ENCODE measurements at places on chromosomes 4 and X.

GRCh38 chrX:105463473-105463872, 243.0 kb upstream of the TEX13A start:
- DNase-seq, result no peak

GRCh38 chr4:125461676-125462363, 147.1 kb downstream of the FAT4 start:
- no peak for DNase-seq

DNA sequence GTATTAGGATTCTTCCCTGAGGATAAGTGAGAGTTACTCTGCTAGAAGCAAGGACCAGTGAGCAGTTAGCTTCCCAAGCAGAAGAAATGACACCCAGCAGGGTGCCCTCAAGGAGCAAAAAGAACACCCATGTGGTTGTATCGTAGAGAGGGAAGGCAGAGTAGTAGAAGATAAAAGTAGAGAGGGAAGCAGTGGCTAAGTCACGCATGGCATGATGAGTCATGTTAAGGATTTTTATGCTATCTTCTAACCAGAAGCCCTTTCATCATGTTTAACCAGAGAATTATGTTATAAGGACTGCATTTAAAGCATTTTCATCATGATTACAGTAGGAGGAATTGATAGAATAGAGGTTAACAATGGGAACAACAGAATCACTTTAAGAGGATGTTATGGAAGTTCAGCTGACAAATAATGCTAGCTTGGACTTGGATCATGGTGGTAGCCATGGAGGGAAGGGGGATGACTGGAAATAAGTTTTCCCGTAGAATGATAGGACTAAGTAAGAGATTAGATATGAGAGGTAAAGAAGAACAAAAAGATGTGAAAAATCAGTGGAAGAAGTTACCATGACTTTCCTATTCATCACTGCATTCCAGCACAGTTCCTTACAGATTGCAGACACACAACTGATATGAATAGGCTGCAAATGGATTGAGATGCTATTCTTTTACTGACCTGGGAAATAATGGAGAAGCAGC, 383.5 kb upstream of the INTU start:
- no peak for DNase-seq

DNA sequence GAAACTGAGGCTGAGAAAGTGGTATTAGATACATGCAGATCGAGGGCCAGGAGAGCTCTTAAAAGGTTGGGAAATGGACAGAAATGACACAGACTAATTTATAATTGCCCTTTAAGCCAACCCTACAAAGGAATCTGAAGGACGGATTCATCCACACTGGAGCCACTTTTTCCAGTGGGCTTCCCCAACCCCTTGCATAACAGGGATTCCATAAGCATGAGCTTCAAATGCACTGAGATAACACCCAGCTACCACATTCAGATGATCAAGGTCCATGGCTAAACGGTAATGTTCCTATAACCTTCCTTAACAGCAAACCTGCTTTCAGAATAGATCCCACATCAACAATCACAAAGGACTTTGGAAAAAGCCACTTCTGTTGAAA, 34.2 kb downstream of the PLAC1 start:
- no peak for DNase-seq

DNA sequence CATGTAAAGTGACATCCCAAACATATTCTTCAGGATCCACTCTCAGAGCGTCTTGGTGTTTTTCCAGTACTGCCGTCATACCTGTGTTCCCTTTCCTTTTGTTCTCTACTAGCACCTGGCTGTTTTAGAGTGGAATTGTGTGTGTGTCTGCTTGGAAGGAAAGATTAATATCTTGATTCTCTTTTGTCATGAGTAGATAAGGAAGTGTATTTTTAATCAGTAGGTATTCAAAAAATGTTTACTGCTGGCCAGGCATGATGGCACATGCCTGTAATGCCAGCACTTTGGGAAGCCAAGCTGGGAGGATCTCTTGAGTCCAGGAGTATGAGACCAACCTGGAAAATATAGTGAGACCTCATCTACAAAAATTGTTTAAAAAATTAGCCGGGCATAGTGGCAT, 198.8 kb downstream of the CBR4 start:
- DNase-seq, result no peak

Data from D341Med (cell line).